EL (cell line): ENCODE measurements at places on chromosomes 2 and 18.

DNA sequence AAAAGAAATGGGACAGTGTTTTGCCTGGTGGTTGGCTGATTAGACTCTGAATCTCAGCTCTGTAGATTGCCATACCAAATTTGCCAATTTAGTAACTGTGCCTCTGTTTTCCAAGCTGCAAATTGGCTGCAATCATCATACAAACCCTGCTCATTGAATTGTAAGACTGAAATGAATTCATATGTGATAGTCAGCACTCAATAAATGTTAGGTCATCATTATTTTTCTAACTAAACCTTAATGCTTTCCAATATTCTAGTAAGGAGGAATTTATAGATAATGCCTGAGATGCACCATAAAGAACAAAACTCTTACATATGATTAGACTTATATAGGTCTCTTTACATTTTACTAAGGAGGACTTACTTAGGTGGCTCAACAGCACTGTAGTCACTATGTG is 85.3 kb downstream of the DNER start:
- no peak for DNase-seq

DNA sequence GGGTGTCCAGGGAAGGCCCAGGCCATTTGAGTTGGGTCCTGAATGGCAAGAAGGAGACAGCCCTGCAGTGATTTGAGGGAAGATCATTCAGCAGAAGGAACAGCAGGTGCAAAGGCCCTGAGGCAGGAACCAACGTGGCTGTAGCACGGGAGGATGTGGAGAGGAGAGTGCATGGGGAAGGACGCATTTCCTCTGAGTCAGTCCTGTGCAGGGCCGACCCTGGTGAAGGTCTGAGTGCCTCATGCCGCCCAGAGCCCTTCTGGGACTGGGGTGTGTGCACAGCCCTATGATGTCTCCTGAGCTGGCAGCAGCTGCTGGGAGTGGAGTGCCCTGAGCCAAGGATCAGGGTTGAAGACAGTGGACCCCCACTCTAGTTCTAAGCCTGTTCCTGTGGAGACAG is 17.9 kb upstream of the ARHGEF4 start:
- DNase-seq: no peak

GRCh38 chr2:159086342-159086741 is 117.9 kb downstream of the TANC1 start:
- no peak for DNase-seq

GRCh38 chr2:63676135-63676534 is 87.4 kb downstream of the MDH1 start:
- DNase-seq: no peak

- DNase-seq: no peak
Measured at GRCh38 chr18:46171331-46171730, 67.1 kb downstream of the HAUS1 start.

- DNase-seq: no peak
Measured at GRCh38 chr2:135890149-135890548, 13.9 kb upstream of the MCM6 start.

DNA sequence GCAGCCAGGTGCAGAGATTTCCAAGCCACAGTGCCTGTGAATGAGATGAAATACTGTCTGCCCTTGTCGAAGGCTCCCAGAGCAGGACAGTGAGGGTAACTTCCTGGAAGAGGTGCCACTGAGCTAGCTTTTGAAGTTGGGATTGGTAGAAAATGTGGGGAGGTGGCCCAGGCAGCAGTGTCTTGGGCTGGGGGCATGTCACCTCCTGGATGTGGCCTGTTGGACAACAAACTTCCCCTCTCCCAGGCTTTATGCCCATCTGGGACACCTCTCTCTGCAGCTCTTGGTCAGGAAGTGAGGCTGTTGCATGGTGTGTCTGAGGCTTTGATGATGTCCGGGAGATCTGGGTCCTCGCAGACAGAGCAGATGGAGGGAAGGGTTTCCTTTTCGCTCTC is 151.4 kb downstream of the DYSF start:
- no peak for DNase-seq

GRCh38 chr2:137939026-137939425 is 25.2 kb upstream of the HNMT start:
- DNase-seq: no peak

GRCh38 chr18:6748241-6748640 is 18.7 kb downstream of the ARHGAP28 start:
- DNase-seq: no peak

GRCh38 chr2:150705357-150705756 is 217.9 kb upstream of the RND3 start:
- no peak for DNase-seq

DNA sequence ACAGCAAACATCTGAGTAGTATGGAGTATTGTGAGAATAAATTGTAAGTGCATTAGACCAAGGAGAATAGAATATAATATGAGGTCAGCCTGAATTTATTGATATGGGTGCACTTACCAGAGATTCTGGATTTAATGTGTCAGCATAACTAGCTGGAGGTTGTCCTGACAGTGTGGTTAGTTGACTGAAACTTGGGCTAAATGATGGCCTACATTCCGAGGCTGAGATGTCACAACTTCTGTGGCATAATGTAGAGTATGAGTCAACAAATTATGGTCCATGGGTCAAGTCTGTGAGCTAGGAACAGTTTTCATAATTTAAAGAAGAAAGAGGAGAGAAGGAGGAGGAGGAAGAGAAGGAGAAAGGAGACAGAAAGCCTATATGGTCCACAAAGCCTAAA is 127.6 kb downstream of the QPCT start:
- peak; percentile 90 for DNase-seq

DNA sequence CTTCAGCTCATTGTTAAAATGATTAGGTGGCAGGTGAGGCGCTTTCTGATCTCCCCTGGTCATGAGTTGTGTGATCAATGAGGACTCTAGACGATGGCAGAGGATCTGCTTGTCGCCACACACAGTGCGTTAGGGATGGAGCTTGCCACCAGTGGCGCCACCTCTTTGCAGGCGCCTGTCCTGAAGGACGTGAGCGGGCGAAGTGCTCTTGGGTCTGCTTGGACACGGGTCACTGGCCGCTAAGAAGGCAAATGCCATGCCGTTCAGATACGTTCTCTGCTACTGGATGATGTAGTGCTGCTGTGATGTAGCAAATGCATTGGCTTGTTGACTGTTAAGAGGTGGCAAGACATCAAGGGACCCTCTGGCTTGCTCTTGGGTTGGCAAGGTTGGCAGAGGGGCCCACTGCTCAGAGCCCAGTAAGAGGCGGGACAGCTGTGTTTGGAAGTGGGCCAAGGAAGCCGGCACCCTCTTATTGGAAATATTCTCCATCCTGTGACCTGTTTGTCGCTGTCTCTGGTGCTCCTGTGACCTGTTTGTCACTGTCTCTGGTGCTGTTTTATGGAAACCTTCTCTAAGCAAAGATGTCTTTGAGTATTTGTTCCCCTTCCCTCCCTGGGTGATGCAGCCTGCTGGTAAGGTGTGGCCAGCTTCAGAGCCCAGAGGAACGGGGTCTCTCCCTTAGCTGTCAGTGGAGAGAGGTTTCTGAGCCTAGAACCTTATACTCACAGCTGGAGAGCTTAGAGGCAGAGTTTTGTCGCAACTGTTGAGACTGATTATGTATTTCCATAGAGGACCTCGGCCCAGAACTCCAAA is 14.6 kb downstream of the LDLRAD4 start:
- no peak for DNase-seq

- no peak for DNase-seq
Measured at GRCh38 chr18:56897122-56897521, 246.0 kb downstream of the WDR7 start.

DNA sequence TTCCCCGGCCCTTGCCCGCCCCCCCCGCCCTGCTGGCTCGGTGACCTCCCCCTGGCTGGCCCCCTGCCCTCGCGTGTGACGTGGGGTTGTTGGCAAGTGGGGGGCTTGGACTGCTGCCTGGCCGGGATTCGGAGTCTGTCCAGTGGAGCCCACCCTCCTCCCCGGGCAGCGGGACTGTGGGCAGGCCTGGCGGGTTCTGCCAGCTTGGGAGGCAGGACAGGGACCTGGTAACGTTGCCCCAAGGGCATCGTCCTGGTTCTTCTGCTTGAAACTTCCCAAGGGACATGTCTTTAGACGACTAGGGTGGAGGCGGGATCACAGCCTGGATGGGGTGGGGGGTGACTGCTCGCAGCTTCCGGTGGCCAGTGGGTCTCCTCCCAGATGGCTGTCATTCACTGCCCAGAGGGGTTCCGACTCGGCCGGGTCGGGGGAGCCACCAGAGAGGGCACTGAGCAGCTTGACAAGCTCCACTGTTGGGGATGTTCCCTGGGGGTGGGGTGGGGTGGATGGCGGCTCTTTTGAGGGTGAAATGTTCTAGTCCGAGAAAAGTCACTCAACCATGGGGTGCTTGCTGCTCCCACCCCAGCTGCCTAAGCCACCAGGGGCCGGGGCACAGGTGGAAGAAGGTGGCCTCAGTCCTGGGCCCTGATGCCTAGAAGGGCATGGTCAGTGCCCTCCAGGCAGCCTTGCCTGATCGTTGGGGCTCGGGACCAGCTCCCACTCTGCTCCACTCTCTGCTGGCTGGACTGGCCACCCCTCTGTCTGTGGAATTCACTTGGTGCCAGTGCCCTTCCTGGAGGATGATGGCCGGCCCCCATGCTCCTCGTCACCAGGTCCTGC is 4.3 kb upstream of the HS6ST1 start:
- no peak for DNase-seq

GRCh38 chr18:57833441-57834101 is 30.5 kb upstream of the ATP8B1 start:
- DNase-seq: peak; percentile 76

DNA sequence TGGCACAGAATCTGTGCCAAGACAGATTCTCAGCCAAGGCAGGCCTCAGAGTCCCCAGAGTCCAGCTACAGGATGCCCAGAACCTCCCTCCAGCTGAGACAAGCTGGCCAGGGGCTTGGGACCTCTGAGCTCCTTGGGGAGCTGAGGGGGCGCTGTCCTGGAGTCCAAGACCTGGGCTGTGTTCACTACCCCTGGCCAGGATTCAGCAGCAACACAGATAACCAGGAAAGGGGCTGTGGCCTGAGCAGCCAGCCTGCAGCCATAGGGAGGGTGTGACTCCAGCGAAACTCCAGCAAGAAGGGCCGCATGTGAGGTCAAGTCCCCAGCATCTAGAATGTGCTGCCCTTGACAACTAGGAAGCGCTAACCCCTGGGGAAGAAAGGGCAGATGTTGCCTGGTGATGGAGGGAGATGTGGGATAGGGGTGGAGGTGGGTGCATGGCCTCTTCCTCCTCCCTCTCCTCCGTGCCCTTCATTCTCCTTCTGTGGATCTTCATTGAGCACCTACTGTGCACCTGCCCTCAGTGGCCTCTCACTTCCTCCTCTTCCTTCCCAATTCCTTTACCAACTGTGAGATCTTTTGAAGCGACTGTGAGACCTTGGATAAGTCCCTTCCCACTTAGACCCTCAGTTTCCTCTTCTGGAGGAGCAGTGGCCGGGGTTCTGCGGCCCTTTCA is 7.7 kb upstream of the ARID5A start:
- DNase-seq: no peak

GRCh38 chr2:152083202-152083875 is 15.5 kb downstream of the CACNB4 start:
- no peak for DNase-seq

- no peak for DNase-seq
Measured at GRCh38 chr2:186423481-186423880, 62.6 kb upstream of the ZC3H15 start.

DNA sequence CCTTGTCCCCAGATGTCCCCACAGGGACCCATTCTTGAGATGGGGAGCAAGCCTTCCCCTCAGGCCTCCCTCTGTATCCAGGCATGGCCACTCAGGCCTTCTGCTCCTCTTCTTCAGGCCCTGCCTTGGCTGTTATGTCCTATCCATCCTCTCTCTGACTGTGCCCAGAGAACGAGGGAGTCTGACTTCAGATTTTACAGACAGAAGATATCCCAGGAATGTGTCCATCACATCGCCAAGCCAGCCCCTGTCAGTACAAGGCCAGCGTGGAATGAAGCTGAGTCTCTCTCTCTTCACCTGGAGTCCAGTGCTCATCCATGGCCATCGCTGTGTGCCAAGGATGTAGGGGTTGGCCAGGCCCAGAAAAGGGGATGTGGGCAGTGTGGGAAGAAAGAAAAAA is 57.6 kb downstream of the SDC1 start:
- DNase-seq: peak; percentile 36

DNA sequence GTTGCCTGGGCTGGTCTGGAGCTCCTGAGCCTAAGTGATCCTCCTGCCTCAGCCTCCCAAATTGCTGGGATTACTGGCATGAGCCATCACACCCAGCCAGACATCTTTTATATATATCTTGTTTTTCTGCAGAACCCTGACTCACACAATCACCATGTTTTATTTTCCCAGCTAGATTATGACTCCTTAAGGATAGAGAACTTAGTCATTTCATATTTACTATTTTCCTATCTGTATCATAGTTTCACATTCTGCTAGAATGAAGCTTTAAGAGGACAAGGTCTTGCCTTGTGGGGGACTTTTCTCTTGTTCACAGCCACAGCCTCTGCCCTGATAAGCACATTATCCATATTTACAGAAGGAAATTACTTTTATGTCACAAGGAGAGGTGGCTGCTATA is 73.9 kb downstream of the LBH start:
- peak; percentile 33 for DNase-seq

DNA sequence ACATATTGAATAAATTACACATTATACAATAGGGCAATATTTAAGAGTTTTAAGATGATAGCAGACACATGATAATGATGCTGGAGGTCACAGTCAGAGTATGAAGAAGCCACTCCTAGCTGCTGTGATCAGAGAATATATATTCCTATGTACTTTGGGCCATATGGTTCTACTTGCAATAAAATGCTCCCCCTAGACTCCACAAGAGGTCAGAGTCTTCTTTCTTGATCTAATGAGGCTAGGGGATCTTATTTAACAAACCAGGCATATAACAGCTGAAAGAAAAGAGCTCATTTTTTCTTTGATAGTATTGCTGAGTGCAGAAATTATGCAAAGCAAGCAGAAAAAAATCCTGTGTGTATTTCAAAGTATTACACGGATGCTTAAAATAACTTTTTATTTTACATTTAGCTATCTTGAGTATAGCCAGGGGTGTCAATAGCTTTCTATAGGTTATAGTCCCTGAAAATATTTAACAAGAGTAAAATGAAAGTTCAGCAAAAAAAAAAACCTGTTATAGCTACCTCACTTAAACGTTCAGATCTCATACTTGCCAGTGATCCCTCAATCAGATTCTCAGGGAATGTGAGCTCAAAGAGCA is 748.7 kb upstream of the CHAC2 start:
- DNase-seq: peak; percentile 31

DNA sequence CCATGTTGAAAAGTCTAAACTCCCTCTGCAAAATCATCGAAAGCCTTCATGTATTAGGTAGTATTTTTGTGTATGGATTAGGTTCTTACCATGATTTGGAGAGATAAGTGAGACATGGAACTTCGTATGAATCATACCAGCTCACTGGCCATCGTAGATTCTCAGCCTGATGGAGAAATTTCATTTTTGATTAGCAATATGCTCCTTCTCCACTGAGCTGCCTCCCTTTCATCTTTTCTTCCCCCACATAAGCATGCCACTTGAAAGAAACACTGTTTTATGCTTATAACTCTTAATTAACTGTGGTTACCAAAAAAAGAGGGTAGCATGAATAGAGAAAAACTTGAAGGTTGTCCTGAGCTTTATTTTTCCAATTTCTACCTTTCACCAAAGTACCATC is 111.9 kb downstream of the NCK2 start:
- no peak for DNase-seq
